ENCODE measurements at places on chromosomes 6 and 20.

GRCh38 chr20:3981132-3981452, 34.3 kb downstream of the RNF24 start:
- DNase-seq, result no peak

GRCh38 chr6:163260911-163261310, 153.6 kb upstream of the QKI start:
- DNase-seq, result no peak

DNA sequence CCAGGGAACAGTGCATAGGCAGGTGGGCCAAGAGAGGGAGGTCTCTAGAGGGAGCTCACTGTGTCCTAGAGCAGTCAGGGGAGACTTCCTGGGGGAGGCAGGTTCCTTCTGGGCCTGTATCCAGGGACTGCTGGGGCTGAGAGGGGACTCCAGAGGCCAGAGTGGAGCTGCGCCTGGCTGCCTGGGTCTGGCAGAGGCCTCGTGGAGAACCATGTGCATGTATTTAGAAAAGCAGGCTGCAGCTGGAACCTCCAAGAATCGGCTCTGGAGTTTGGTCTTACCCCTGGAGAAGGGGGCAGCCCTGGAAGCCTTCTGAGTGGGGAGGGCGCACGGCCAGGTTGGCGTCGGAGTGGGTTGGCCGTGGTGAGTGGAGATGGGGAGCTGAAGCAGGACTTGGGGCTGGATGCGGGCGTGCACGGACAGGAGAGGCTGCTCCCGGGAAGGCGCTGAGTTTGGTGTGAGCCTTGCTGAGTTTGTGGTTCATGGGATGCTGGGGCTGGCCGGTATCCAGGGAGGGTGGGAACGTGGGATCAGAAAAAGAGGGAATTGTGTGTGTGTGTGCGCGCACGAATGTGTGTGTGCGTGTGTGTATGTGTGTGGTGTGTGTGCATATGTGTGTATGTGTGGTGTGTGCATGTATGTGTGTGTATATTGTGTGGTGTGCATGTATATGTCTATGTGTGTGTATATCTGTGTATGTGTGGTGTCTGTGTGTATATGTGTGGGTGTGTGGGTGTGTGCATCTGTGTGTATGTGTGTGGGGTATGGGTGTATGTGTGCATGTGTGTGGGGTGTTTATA, 10.8 kb downstream of the VSTM2L start:
- no peak for DNase-seq

- DNase-seq, result no peak
These were observed 217.1 kb upstream of the MAP3K7 start for GRCh38 chr6:90803956-90804355.

GRCh38 chr6:85401186-85402021, 48.5 kb upstream of the NT5E start:
- no peak for DNase-seq

GRCh38 chr20:62787321-62787720, 9.0 kb upstream of the MRGBP start:
- no peak for DNase-seq

DNA sequence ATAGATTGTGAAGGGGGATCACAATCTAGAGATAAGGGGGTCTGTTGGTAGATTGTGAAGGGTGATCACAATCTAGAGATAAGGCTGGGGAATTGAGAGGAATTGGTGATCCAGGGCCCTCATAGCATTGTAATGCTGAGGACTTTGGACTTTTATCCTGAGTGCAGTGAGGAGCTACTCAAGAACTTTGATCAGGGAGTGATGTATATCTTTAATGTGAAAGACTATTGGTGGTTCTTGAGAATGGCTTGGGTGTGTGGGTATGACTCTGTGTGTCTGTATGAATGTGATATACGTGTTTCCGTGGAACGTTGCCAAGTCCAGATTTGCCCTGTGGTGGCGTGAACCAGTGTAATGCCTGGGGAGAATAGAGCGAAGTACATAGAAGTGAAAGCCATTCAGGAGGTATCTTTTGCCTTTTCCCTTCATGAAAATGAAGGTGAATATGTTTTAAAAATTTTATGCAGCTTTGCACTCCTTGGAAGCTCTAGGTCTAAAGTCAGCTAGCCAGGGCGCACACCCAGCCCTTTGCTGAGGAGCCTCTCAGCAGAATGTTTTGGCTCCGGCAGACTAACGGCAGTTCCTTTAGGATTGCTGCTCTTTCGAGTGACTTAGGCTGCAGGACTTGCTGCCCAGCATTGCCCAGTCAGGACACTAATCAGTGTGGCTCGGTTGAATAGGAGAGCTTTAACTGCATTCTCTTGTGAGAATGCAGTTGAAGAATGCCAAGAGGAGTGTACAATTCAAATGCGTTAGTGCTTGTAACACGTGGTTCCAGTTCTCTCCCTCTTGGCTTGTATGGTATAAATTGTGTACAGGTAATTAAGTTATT, 3.5 kb downstream of the ZFAND3 start:
- DNase-seq, result no peak

GRCh38 chr6:48817333-48818051, 645.6 kb downstream of the MMUT start:
- DNase-seq, result no peak

DNA sequence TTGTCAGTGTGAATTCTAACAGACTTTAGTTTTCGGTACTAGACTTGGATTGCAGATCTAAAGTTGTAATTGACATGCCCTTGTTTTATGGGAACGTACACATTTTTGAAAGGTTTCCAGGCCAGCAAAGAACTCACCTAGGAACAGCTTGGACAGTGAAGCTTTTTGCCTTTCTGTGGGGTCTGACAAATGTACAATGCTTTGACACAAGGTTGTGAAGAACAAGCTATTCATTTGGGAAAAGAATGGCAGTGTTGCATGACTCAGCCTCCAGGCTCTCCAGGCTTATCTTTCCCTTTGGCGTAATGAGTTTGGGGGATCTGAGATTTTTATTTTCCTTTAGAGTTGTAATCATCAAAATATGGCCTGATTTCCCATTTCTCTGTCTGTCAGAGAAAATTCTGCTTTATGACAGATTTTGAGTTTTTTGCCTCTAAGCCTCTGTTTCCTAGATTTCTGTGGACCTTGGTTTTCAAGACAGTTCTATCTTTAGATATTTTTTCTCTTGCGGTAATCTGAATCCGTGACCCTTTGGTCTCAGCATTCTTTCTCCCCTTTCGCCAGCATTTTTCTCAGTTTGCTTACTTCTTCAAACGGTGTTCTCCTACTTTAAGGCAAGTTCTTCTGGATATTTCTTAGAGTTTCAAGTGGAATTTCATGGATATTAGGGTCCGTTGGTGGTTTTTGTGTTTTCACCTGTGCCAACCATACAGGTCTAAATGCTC, 221.0 kb downstream of the ADGB start:
- DNase-seq, result no peak

GRCh38 chr6:37473364-37474095, 26.2 kb downstream of the CCDC167 start:
- no peak for DNase-seq

DNA sequence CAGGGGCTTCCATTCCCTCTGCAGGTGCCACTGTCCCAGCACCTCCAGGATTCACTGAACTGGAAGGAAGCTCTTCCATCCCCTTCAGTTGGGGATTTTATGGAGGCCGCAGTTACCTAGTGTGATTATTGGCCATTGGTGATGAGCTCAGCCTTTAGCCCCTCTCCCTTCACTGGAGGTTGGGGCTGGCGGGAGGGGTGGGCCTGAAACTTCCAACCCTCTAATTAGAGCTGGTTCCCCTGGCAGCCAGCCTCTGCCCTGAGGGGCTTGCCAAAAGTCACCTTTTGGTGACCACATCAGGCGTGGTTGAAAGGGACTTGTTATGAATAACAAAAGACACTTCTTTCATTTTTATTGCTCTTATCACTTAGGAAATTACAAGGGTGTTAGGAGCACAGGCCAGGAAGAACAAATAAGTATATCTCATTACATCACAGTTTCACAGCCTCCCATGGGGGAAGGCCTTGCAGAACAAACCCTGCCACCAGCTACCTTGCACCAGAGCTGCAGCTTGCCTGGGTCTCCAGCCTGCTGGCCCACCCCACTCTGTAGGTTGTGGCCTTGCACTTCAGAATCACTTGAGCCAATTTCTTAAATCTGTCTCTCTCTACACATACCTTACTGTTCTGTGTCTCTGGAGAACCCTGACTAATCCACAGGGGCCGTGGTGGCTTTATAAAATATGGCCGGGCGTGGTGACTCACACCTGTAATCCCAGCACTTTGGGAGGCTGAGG, 5.0 kb downstream of the PYGB start:
- no peak for DNase-seq

All from activated naive CD4-positive, alpha-beta T cell (primary cell).